Ecto neural progenitor cell (in vitro differentiated cells): ENCODE measurements at places on chromosomes 11 and 22.
A peak's percentile ranks its signal among the peaks of the same experiment; 100 is the strongest.

DNA sequence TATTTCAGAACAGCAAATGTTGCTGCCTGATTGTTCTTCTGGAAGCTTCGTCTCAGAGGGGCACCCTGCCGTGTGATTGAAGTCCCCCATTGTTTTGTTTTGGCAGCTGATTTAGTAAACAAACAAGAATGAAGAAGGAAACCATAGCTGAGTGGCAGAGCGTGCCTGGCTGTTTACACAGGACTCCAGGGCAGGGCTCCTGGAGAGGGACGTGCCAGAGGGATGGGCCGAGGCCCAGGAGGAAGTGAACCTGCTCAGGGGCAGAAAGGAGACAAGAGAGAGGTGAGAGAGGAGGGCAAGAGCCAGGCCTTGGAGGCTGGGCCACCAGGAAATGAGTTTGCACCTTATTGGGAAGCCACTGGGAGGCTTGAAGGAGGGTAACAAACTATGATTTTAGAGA lies 85.5 kb upstream of the B3GAT1 start:
- no peak for DNase-seq

GRCh38 chr11:47607380-47607779 lies 13.2 kb upstream of the C1QTNF4 start:
- no peak for DNase-seq

DNA sequence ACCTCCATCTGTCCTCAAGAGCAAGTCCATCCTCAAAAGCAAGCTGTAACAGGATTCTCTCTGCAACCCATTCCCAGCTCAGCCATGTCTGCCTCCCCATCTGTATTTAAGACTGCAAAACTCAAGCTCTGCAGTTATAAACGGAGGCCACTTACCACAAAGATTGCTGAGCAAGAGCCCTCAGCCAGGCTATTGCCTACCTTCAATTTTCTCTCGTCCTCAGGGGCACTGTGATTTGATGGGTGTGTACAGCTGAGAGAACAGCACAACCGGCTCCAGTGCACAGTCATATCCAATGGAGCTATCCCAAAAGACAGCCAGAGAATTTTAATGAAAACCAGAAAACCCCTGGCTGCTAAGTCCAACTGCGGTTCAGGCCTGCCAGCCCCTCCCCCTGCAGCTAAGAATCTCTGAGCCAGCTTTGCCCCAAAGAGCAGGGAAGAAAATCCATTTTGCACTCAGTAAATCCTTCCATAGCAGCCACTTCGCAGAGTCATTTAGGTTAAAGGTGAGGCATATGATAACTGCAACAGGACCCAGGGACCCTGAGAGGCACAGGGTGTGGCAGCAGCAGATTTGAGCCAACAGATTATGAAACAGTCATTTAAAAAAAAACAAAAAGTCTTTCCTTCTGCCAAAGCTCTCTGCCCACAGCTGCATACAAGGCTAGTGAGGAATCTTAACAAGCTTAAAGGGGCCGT lies 37.6 kb downstream of the RAB30 start:
- DNase-seq, result peak; percentile 53

DNA sequence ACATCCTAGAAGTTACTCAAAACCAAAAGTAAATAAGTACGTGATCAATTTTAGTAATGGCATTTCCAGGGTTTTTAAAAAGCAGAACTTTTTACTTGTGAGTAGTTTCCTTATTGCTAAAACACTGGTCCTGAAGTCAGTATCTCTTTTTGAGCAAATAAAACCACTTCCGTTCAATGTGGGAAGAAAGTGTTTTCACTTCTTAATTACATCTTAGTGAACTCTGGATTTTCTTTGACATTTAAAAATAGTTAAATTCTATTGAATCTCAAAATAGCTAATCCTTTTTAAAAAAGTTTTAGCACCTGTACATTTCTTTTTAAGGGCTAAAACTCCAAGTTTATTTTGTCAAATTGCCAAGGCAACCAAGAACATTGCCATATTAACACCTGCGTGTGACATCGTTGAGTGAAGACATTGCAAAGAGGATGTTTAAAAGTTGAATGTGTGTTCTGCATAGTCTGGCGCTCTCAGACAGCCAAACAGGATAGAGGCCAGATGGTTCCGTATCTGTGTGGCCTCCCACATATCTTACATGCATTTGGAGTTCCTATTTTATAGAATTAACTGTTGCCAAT lies 17.2 kb upstream of the OR5B21 start:
- DNase-seq, result no peak

DNA sequence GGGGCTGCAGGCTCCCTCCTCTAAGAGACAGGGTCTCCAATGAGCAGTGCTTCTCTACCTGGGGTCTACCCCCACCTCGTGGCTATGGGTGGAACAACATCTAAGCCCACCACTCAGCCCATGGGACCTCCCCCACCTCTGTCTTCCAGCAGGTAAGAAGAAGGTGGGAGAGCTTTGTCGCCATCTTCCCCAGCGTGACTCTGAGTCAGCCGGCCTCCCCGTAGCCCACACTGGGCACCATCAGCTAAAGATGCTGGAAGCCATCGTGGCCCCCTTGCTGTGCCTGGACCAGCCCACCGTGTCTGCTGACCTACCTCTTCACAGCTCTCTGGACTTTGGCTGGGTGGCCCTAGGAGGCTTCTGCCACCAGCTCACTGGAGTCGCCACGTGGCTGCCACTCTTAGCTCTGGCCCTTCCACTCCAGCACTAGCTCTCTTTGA lies 944 bp downstream of the C11orf86 start:
- DNase-seq, result peak; percentile 80

GRCh38 chr11:22626573-22627239 lies 1.1 kb upstream of the FANCF start:
- DNase-seq, result no peak

DNA sequence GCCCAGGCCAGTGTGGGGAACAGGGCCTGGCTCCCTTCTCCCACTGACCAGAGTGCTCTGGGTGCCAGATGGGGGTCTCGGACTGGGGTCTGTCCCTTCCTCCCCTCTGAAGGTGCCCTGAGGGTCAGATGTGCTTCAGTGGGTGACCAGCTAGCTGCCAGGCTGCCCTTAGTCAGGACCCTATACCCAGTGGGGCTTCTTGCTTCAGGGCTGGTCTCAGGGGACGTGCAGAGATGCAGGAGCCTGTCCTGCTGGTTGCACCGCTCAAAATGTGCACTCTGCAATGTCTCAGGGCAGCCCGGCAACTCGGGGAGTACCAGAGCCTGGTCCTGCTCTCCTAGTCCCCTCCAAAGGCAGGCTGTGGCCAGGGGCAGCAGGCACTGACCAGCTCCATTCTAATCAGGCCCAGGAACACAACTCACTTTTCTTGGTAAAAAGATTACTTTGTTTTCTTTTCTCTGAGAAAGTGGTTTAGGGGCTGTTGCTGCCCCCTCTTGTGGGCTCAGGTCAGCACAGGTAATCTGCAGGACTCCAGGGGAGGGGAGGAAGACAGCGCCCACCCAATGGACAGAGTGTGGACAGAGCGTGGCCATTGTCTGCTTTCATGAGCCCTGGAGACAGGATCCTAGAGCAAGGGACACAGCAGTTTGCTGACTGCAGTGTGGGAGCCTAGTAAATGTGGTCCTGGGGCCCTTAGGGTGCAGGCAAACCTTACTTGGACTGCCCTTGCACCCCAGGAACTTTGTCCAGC lies 80.9 kb downstream of the MED15 start:
- DNase-seq, result no peak

GRCh38 chr11:84648471-84648870 lies 978.7 kb downstream of the DLG2 start:
- no peak for DNase-seq

DNA sequence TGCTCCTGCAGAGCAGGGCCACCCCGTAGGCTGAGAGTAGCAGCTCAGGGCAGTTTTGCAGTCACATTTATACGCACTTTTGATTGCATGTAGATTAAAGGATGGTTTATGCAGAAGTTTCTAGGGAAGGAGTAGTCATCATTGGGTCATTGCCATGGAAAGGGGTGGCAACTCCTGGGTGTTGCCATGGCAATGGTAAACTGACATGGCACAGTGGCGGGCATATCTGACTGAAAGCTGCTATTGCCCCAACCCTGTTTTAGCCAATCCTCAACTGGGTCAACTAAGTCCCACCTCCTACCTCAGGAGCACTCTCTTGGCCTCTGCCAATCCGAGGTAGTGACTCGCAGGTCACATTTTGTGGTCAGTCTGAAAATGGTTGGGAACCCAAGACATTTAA lies 2.4 kb upstream of the ARSA start:
- no peak for DNase-seq

DNA sequence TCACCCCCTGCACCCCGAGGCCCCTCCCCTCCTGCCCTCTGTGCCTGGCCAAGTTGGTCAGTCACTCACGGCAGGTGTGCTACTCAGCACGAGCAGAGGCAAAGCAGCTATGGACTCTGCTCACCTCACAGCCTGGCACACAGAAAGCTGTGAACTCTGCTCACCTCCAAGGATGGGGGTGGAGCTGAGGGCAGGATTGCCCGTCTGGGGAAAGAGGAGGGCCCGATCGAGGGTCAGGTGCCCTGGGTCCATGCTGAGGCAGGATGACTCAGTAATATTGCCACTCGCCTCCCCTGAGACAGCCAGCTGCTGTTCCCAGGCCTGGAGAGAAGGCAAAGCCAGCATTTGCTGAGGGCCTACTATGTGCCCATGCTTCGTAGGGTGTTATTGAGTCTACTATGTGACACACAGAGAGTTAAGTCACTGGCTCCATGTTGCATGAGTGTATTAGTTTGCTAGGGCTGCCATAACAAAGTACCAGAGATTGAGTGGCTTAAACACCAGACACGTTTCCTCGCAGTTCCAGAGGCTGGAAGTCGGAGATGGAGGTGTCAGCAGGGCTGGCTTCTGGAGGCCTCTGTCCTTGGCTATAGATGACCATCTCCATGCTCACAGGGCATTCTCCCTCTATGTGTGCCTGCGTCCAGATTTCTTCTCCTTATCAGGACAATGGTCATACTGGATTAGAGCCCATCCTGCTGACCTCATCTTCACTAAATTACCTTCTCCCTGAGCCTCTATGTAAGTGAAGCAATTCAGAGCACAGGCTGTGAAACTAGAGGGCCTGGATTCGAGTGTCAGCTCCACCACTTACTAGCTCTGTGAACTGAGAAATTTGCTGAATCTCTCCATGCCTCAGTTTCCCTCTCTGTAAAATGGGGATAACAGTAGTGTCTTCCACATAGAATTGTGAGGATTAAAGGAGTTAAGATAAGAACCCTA lies 13.2 kb upstream of the TSKU start:
- no peak for DNase-seq

DNA sequence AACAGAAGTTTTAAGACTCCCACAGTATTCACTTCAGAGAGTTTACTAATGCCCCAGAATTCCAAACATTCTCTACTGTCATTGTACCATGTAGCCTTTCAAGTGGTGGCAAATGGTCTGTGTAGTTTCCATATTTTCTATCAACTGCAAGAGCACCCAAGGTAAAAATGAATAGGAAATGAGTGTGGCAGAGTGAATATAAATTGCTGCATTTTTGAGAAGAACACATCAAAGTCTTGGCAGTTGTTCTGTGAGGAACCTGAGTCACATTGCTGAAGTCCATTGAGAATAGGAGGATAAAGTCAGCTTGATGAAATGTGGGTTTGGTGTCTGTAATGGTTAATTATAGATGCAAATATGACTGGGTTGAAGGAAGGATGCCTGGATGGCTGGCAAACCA lies 193.6 kb downstream of the AASDHPPT start:
- DNase-seq, result no peak

DNA sequence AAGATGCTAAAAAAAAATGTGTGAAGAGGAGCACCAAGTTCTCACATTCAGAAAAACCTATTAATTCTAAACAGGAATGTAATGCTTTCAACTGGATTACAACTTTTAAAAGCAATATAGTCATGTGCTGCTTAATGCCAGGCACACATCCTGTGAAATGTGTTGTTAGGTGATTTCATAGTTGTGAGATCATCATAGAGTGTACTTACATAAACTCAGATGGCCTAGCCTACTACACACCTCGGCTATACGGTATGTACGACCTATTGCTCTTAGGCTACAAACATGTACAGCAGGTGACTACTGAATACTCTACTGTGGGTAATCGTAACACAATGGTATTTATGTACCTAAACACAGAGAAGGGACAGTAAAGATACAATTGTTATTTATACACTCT lies 142.3 kb downstream of the RBFOX2 start:
- no peak for DNase-seq

- DNase-seq, result no peak
Observed at GRCh38 chr22:43000441-43001175, 14.3 kb downstream of the PACSIN2 start.

DNA sequence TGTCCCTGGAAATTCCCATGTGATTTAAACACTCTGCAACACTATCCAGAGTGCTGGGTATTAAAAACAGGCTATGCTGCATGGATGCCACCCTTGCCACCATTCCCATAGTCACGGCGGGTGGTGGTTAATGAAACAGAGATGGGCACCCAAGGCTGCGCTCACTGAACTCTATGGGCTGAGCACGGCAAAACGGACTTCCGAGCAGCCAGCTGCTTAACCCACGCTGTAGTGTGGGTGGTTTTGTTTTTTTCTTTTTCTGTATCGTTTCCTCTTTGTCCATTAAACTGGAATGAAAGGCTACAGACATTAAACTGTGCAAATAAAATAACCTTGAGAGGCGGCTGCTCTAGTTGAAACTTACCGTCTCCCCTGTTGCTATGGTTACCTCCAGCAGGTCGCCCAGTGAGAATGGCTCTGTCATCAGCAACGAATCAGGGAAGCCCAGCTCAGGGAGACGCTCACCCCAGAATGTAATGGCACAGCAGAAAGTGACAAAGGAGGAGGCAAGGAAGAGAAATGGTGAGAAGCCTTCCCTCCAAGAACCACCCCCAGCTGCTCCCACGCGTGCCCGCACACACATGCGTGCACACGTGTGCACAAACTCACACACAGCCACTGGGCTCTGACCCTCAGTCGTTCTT lies 102.1 kb downstream of the C11orf91 start:
- DNase-seq, result no peak

GRCh38 chr11:68149417-68149816 lies 28.2 kb upstream of the CHKA start:
- DNase-seq, result no peak

DNA sequence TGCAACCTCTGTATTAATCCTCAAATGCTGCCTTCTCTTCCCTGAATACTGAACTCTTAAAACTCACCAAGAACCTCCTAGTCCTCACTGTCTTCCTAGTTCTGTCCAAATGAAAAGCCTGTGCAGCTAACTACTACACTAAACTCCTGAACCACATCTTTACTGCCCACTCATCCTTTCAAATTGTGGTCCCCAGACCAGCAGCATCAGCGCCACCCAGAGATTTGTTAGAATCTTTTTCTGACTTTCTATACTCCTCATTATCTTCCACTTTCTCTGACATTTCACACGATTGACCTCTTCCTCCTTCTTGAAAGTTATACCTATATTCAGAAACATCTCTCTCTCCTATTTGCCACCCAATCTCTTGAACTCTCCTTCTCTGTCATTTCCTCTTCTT lies 461.3 kb downstream of the DLG2 start:
- DNase-seq, result no peak

GRCh38 chr11:120284272-120284671 lies 40.8 kb upstream of the TLCD5 start:
- no peak for DNase-seq

- DNase-seq, result no peak
Observed at GRCh38 chr11:111631024-111631665, 28.9 kb downstream of the SIK2 start.
